NCI-H526 (cell line): ENCODE measurements at places on chromosomes 11 and 22.

DNA sequence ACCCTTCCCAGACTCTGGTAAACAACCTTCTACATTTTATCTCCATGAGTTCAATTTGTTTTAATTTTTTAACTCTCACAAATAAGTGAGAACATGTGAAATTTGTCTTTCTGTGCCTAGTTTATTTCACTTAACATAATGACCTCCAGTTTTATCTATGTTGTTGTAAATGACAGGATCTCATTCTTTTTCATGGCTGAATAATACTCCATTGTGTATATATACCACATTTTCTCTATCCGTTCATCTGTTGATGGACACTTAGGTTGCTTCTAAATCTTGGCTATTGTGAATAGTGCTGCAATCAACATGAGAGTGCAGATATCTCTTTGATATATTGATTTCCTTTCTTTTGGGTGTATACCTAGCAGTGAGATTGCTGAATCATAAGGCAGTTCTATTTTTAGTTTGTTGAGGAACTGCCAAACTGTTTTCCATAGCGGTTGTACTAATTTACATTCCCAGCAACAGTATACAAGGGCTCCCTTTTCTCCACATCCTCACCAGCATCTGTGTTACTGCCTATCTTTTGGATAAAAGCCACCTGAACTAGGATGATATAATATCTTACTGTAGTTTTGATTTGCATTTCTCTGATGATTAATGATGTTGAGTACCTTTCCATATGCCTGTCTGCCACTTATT, 93.9 kb downstream of the ATG16L2 start:
- DNase-seq: peak; percentile 68

GRCh38 chr11:119118946-119119345, 2.4 kb upstream of the HINFP start:
- DNase-seq: no peak

DNA sequence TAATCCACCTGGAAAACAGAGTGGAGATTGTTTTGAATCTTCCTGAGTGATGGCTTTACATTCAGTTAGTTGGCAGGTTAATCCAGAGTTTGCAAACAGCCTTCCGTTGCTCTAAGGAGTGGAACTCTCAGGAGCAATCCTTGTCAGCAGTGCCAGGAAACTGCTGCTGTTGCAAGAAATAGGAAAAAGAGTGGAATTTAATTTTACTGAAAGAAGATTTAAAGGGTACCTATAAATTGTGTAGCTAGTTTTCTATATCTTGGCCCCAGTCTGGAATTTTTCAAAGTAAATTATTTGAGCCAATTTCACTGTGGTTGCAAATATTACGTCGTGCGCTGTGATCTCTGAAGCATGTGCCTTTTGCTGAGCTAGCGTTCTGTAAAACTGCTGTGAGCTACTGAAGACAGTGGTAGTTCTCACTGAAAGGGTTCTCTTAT, 55.5 kb upstream of the SLC5A12 start:
- no peak for DNase-seq

- peak; percentile 25 for DNase-seq
These were observed 6.0 kb downstream of the SYN3 start for GRCh38 chr22:33051960-33052839.

GRCh38 chr11:69456712-69457111, 24.8 kb upstream of the LINC01488 start:
- no peak for DNase-seq

DNA sequence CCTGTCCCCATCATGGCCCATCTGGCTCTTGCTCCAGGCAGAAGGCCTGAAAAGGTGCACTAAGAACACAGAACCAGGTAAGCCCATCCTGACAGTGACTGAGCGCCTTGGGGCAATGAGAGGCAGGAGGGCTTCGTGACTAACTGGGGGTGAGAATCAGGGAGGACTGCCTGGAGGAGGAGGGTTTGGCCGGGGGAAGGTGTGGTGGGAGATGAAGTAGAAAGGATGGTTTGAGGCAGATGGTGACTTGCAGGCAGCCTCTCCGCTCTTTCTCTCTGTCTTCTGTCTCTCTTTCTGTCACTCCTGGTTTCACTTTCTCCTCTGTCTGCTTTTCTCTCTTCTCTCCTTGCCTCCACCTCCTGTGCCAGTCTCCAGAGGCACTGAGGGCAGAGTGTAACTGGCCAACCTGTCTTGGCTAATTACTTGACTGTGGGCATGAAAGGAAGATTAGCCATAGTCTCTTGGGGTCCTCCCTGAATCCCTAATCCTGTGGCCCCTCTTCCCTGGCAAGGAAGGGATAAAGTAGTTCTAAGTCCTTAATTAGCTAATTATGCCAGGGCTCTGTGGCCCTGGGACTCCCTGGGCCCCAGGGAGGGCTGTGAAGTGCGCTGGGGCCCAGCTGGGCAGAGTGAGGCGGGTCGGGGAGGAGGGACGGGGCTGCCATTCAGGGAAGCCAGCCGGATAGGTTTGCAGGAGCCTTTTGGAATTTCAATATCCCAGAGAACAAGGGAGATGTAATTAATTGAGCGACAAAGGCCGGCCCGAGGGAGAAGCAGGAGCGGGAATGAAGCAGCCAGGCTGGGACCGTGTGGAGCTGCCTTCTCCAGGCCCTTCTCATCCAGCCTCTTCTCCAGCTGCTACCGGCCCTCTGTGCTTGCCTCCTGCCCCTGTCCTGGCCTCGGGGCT, 61.1 kb downstream of the CACNA1I start:
- DNase-seq: no peak

DNA sequence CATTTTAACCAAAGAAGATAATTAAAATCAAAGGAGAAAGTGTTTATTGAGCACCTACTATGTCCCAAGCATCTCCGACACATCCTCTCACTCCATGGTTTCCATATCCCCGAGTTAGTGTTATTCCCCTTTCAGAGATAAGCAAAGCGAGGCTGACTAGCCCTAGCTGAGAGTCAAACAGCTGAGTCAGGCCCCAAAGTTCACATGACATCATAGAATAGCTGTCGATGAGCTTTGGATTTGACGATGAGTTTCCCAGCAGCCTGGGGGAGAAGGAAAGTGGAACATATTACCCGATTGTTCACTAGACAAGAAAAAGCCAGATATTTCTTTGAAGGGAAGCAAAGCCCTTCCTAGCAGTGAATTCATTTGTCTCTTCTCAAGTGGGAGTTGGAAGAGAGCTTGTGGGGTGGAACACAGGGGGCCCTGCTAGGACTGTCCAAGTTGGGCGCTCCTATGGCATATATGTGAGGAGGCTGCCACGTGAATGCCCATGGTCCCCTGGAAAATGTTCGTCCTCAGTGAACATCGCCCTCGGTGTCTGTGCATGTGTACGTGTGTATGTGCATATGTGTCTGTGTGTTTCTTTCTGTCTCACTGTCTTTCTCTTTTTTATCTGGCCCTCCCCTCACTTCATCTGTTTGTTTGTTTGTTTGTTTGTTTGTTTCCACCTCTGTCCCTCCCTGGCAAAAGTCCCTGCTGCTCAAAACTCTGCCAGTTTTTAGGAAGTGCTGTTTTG, 493 bp upstream of the CYTH4 start:
- no peak for DNase-seq

DNA sequence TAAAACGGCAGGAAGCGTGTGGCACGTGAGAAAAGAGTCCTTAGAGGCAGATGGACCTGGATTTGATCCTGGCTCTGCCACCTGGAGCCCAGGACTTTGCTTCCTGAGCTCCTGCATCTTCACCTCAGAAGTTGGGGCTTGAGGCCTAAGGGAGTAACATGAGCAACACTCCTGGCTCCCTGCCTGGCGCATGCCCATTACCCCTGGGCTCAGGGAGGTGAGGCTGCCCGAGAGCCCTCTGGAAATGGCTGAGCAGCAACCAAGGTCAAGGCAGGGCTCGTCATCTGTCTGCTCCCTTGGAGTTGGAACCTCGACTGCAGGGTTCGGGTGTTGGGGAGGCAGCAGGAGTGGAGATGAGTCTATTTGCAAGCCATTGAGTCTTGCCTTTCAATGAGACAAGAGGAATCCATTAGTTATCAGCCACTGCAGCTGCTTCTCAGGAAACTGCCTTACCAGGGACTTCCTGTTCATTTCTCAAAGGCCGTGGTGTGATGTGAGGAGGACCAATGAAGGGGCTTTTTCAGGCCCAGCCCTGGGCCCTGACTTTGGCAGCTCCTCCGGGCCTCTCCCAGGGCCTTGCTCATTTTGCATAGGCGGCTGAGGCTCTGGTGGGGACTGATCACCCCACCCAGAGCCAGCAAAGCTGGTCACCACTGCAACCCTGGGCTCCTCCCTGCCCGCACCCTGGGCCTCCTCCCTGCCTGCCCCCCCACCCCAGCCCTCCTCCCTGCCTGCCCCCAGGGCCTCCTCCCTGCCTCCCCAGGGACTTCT, 6.4 kb downstream of the FADS2 start:
- peak; percentile 79 for DNase-seq

DNA sequence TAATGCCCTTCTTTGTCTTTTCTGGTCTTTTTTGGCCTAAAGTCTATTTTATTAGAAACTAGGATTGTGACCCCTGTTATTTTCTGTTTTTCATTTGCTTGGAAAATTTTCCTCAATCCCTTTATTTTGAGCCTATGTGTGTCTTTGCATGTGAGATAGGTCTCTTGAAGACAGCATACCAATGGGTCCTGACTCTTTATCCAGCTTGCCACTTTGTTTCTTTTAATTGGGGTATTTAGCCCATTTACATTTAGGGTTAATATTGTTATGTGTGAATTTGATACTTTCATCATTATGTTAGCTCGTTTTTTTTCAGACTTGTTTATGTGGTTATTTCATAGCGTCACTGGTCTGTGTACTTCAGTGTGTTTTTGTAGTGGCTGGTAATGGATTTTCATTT, 682.6 kb downstream of the JRKL start:
- DNase-seq: no peak

GRCh38 chr22:23531283-23531956, 48.7 kb downstream of the IGLL1 start:
- DNase-seq: no peak

DNA sequence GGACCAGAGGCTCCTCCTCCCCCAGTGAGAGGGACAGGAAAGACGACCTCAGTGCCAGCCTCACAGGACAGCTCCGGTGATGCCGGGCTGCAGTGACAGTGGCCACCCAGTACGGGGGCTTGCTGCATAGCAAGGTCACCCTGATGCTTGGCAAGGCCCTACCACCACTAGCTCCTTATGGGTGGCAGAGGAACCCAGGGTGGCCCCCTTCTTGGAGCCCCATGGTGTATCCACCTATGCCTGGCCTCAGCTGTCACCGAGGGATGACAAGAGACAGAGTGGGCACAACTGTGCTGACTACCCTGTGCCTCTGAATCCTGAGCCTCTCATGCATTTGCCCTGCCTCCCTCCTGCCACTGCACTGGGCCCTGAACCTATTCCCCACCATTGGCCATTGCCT, 809.2 kb downstream of the TBC1D22A start:
- DNase-seq: no peak

DNA sequence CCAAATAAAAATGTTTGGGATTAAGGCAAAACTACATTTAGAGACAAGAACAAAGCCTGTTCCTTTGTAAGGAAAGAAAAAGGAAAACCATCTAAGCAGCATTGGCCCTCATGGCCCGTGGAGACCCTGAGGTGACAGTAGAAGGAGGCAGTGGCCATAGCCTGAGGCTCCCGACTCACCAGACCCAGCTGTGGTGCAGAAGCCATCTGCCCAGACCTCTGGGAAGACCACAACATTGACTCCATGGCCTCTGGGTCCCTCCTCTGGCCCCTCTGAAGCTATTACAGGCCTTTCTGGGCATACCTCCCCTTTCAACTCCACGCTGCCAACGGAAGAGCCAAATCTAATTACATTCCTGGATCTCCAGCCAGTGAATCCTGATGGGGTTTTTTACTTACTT, 6.4 kb downstream of the PRAME start:
- DNase-seq: no peak

- DNase-seq: peak; percentile 70
These were observed 16.5 kb upstream of the ETS1 start for GRCh38 chr11:128603752-128604414.

- no peak for DNase-seq
These were observed 142.2 kb downstream of the WNT7B start for GRCh38 chr22:45834795-45835194.

GRCh38 chr11:19739872-19740271, 27.2 kb downstream of the NAV2 start:
- no peak for DNase-seq

GRCh38 chr11:64791781-64792291, 11.2 kb downstream of the MAP4K2 start:
- DNase-seq: no peak
